ENCODE measurements at places on chromosomes 11 and 22.

DNA sequence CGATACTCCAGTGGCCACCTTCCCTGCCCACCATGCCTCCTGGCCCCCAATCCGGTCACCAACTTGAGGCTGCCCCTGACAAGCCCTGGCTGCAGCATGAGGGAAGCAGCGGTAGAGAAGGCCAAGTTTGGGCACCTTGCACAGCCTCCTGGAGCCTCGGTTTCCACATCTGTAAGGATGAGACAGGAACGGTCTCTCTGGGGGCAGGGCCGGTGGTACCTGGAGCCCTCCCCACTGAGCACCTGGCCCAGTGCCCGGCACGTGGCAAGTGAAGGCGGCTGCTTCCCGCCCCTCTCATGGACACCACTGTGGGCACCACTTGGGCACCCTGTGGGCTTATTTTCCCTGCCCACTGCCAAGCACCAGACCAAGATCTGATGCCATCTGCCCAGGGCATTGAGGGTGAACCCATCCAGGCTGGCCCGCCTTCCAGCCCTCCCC is 77.8 kb downstream of the CDKN1C start:
- DNase-seq = no peak

- no peak for DNase-seq
Observed at GRCh38 chr11:17506942-17507341, 30.3 kb upstream of the ABCC8 start.

DNA sequence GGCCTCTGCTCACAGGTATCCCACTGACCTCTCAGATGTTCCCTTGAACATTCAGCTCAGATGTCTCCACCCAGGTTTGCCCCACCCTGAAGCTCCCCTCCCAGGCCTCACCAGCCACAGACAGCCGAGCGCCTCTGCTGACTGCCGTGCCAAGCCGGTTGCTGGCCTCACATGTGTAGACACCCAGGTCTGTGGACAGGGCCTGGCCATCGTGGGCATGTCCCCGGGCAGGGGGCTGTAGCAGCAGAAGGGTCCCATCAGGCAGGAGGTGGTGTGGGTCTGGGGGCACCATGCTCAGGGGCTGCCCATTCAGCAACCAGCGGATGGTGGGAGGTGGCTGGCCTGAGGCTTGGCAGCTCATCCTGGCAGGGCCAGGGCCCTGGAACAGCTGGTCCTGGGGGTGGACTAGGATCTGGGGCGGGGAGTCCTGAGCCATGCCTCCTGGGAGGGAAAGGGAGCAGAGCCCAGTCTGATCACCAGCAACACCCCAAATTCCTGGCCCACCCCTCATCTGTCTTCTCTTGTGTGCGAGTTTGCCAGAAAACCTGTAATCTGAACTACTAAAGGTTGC is 759 bp downstream of the ROBO4 start:
- DNase-seq = no peak

DNA sequence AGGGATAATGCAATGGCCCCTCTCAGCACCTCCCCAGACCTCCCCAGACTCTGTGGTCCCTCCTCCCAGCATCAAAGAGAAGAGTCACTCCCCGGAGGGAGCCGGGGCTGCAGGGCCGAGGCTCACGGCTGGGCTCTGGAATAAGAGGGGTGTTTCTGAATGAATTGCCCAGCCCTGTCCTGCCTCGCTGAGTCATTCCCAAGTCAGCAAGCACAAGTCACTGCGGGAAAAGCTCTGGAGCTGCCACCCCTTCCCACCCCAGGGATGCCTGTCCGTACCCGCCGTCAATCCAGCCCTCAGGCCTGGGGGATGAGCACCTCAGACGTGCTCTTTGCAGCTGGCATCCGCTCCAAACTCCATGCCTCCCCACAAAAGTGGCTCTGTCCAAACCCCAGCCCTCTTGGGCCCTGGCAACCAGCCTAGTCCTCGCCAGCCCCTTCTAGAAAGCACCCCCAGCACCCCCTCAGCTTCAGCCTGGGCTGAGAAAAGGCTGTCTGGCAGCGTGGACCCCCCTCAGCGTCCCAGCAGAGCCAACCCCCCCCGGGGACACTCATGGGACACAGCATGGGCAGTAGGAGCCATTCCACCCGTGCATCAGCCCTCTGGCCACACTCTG is 22.7 kb downstream of the CELSR1 start:
- DNase-seq = no peak

GRCh38 chr11:128422576-128423370 is 164.6 kb downstream of the ETS1 start:
- peak; percentile 95 for DNase-seq

DNA sequence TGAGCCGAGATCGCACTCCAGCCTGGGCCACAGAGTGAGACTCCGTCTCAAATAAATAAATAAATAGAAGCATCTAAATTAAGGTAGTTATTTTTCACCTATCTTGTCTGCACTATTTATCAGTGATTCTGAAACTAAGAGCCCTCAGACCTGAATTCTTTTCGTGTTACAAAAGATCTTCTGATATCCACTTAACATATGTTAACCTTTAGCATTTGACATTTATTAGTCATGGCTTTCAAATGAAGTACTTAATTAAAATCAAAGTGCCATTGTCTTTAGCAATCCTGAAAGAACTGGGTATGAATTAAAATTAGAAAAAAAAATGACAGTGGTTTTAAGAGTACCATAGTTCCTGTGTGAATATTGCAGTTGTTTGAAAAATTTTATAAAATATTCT is 99.1 kb upstream of the TIMP3 start:
- DNase-seq = no peak

- no peak for DNase-seq
Observed at GRCh38 chr22:43917521-43917920, 6.1 kb upstream of the PNPLA3 start.

GRCh38 chr11:7020183-7020917 is at the start of the genes NLRP14 and ZNF214:
Gene NLRP14, plus strand, starts transcription at chr11:7020479. Its CDS starts 18,108 bp downstream, at chr11:7038587.
Gene ZNF214, minus strand, starts transcription at chr11:7020346. Its CDS starts 17,511 bp downstream, at chr11:7002835.
- no peak for DNase-seq

Data from activated effector memory CD4-positive, alpha-beta T cell treated with anti-CD3 and anti-CD28 coated beads, Interleukin-2, amount 50 U/mL, for 16 hours (primary cell).